ENCODE measurements at places on chromosomes 3 and 15.

GRCh38 chr3:124429129-124429815 is 301.0 kb upstream of the UMPS start:
- no peak for DNase-seq

DNA sequence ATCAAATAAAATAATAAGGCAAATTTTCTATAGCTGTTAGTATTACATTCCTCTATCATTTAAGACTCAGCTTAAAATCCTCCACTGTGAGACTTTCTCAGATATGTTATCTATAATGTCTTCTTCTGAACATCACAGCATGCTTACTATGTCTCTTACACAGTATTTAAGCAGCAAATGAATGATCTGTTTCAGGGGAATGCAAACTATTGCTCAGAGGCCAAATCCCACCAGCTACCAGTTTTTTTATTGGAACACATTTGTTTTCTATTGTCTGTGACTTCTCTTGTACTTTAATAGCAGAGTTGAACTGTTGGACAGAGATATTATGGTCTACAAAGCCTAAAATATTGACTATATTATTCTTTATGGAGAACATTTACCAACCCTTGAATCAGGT is 59.6 kb downstream of the C3orf38 start:
- DNase-seq, result no peak

GRCh38 chr3:159818399-159818798 is 170.2 kb upstream of the IL12A start:
- no peak for DNase-seq

DNA sequence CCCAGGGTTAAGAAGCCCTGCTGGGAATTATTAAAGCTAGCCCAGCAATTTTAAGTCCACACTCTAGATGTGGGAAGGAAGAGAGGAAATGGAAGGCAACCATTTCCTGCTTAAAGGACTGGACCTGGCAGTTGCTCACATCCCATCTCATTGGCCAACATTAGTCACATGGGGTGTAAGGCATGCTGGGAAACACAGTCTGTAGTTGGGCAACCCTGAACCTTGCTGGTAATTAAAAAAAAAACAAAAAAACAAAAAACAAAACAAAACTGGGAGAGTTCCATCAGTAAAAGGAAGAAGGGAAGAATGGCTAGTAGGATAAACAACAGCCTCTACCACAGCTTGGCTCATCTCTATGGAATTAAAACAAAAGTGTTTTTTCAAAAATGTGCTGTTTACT is 136.0 kb downstream of the VGLL4 start:
- DNase-seq, result no peak

DNA sequence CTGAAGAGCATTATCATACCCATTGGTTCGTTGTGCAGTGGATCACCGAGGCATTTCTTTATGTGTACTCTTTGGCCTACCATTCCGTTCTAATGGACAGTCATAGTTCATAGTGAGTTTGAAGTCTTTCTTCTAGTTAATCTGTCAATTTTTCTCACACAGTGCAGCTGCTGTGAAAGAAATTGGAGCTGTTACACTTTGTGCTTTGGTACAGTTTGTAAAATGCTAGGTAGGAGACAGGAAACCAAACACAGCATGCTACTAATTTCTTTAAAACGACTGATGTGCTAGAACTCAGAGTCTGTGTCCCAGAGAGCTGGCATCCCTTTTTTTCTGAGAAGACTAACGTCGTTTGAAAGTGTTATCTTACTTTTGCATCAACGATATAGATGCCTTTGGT is 218.9 kb downstream of the CNTN4 start:
- no peak for DNase-seq

- DNase-seq, result no peak
Measured at GRCh38 chr3:101623656-101624055, 49.7 kb downstream of the PCNP start.
